SK-MEL-5 (cell line): ENCODE measurements at places on chromosomes 16 and 17. TPM values are rescaled to one million over a fixed set of nuclear protein-coding genes. Genes with fewer than 3 reads are reported as not detected.

CLEC18B gene
- not detected in 2 replicates for total RNA-seq

ACD gene
- total RNA-seq: 17.4 and 18.3 TPM in 2 replicates

TPSD1 gene
- not detected in 2 replicates for total RNA-seq

MMP25 gene
- 0.03 TPM in 1 of 2 replicates, not detected in the other for total RNA-seq

EXOSC6 gene
- total RNA-seq: 32.4 and 36.4 TPM in 2 replicates

UTS2R gene
- not detected in 2 replicates for total RNA-seq

FAM83G gene
- total RNA-seq: 0.61 and 0.85 TPM in 2 replicates

PRR11 gene
- 22.0 and 22.9 TPM in 2 replicates for total RNA-seq

FN3K gene
- total RNA-seq: 1.1 and 1.7 TPM in 2 replicates

SRCIN1 gene
- 0.37 and 1.3 TPM in 2 replicates for total RNA-seq

CCL17 gene
- 1.8 and 2.1 TPM in 2 replicates for total RNA-seq

HOXB9 gene
- total RNA-seq: 2.2 and 3.3 TPM in 2 replicates
